GM13977 (cell line): ENCODE measurements at places on chromosomes 13 and 19.

GRCh38 chr19:10544242-10544752, 593 bp downstream of the ATG4D start:
- peak; percentile 62 for DNase-seq

DNA sequence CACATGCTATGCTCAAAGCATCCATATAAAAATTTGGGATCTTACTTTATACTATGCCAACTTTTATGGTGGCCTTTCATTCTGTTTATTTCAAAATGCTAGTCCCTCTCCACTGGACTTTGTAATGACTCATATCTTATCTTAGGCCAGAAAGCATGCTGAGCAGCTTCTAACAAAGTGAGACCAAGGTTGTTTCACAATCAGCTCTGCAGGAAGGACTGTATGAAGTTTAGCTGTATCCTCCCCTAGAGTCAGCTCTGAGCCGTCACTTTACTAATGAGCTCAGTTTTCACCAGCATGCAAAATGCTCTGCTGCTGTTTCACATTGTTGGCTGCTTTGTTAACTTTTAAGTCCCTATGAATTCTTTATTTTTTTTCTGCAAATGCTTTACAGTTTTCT, 1608.8 kb downstream of the OLFM4 start:
- no peak for DNase-seq

- DNase-seq, result no peak
These were observed 9.4 kb upstream of the SPC24 start for GRCh38 chr19:11164879-11165406.

GRCh38 chr13:29423050-29423449, 172.4 kb downstream of the SLC7A1 start:
- no peak for DNase-seq

- no peak for DNase-seq
These were observed 8.4 kb upstream of the PTPRS start for GRCh38 chr19:5349041-5349440.

GRCh38 chr13:39016087-39016486, 21.8 kb downstream of the PROSER1 start:
- DNase-seq, result peak; percentile 29

GRCh38 chr13:110590577-110590976, 24.8 kb upstream of the NAXD start:
- no peak for DNase-seq

DNA sequence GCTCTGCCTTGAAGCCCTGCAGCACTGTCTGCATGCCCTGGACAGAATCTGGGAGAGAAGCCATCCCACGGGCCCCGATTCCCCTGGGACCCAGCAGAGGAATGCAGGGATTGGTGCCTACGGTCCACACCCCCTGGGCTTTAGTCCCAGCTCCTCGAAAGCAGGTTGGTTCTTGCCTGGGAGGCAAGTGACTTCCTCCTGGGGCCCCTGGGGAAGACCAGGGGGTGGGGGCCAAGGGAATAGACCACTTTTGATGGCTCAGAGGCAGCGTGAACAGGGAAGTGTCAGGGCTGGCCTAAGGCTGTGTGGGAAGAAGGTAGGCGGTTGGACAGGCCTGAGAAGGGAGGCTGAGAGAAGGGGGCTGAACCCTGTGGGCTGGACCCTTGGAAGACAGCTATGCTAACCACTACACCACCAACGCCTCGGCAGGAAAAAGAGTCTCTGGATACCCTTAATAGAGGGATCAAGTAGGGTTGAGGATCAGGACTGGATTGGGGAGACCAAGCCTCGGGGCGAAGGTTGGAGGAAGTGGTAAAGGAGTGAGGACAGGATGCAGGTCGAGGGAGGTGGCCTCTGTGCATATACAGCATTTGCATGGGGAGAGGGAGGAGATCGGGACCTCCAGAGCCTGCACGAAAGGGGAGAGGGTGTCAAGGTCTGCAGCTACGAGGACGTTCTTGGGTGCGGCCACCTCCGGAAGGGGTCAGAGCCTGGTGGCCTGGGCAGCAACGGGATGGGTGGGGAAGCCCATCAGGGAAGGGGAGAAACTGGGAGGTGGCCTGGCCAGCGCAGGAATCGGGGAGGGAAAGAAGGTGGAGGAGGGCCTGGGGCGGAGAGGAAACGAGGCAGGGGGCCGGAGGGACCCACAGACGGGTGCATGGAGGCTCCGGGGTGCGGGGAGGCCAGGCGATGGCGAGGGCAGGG, 709 bp downstream of the DPP9 start:
- DNase-seq, result peak; percentile 58

DNA sequence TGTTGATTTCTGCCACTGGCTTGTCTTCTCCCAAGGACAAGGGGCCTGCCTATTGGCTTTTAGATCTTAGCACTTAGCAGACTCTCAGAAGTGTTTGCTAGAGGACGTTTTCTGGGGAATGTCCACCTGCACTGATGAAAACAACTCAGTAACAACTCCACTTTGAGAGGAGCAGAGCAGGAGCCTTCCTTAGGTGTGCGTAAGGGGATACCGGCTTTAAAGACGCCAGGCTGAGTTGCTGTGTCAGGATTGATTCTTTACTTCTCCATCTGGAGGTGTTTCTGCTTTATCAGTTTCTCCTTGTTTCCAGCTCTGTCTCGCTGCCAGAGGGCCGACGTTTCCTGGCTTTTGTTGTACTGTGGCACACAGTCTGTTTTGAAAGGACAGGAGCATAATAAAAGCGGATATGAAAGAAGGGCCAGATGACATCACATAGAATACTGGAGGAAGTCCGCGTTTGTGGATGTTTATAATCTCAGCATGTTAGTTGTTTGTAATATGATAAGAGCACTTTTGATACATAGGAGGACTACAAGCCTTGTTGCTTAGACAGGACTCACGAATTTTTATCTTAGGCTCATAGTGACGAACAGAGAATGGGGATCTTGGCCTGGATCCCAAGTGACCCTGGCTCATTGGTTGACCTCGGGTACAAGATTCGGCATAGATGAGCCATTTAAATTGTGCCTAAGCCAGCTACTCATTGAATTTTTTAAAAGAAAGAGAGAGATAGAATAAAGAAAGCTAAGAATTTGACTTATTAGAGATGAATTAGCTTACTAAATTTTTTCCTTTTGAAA, 34.6 kb downstream of the COL4A2 start:
- no peak for DNase-seq

GRCh38 chr13:57857945-57858344, 226.4 kb downstream of the PCDH17 start:
- DNase-seq, result no peak

- DNase-seq, result no peak
These were observed 278.8 kb downstream of the SLITRK6 start for GRCh38 chr13:85520445-85520844.

DNA sequence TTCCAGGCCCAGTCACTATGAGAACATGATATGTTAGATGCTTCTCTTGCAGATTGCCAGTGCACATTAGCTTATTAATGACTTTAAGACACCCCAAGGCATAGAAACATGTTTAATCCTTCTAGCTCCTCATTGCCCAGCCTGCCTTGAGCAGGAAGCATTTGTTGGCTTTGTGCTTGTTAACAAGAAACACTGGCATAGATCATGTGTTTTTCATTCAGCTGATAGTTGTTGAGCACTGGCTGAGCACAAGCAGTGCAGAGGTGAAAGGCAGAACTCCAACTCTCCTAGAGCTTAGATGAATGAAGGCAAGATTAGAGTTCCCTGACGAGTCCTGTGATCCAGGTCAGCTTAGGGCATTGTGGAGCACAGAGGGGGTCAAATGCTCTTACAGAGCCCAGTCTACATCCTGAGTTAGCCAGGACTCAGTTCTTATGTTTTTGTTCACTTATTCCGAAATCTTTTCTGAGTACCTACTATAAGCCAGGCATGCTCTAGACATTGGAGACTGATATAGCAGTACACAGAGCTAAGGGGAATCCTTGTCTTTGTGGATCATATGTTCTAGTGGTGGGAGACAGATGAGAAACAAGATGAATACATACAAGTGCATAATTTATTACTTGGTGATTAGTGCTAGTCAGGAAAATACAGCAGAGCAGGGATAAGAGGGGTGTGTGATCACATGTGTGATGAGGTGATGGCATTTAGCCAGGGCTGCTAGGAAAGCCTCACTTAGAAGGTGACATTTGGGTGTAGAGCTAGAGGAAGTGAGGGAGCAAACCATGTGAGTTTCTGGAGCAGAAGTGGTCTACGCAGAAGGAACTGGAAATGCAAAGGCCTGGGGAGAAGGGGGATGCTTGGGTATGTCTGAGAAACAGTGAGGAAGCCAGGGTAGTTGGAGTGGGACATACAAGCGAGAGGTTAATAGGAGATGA, 101.2 kb downstream of the WASF3 start:
- DNase-seq, result no peak

DNA sequence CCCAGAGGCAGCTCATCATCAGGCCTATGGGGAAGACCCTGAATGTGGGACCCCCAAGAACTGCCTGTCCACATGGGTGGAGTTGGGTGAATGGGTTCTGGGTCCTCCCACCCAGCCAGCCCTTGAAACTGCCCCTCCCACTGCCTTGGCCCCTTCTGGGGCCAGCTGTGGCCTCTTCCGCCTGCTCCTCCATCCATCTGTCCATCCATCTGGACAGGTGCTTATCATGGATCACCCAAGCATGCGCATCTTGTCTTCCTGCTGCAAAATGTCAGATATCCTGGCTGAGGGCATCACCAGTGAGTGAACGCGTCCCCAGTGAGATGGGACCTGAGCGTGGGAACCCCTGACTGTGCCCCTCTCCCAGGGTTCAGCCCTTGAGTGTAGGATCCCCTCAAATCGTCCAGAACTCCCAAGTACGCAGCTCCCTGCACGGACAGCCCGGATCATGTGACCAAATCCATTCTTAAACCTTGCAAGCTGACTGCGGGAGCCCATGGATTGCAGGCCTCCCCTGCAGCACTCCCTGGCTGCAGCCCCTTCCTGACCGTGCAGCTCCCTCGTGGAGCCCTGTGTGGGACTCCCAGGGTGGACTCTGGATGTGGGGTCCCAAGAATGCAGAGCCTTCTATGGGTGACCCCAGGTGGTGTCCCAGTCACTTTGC, 2.0 kb downstream of the STXBP2 start:
- no peak for DNase-seq

DNA sequence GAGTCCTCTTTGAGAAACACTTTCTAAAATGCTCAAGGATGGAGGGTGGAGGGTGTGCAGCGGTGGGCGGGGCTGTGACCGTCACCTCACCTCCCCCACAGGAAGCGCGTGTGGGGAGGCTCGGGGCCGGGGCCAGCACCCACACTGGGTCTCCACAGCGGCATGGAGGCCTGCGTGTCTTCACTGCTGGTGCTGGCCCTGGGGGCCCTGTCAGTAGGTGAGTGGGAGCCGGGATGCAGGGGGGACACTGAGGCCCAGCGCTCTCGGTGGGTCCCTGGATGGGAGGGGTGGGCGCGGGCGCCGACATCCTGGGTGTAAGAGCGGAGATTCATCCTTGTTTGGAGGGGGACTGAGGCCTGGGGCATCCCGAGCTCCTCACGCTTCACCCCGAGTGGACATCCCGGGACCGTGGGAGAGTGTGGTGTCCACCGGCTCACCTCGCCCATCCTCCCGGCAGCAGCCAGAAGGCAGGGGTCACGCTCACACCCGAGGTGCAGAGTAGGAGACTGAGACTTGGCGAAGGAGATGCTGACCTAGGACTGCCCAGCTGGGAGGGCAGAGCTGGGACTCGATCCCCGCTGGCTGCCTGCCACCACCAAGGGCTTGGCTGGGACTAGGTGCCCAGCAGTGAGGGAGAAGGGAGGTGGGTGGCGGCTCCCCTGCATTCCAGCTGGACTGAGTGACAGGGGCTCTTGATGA, at the start of gene GZMM:
Gene GZMM, plus strand, starts transcription at position 144 of the 699 bp plus-strand sequence. Its CDS starts 19 bp downstream, at position 163.
- no peak for DNase-seq

DNA sequence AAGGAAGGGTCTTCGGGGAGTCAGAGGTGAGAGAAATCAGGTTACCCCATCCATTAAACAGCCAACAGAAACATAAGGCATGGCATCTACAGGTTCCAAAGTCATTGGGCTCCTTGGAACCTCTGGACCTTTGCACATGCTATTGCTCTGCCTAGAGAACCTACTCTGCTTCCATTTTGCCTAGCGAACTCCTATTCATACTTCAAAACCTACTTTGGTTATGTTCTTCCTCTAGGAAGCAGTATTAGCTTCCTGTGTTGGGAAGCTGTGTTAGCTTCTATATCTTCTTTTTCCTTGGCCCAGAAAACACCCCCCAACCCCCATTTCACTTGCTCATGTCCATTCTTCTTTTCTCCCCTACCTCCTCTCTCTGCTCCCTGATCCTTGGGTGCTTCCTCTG, 39.6 kb downstream of the F2RL3 start:
- no peak for DNase-seq

DNA sequence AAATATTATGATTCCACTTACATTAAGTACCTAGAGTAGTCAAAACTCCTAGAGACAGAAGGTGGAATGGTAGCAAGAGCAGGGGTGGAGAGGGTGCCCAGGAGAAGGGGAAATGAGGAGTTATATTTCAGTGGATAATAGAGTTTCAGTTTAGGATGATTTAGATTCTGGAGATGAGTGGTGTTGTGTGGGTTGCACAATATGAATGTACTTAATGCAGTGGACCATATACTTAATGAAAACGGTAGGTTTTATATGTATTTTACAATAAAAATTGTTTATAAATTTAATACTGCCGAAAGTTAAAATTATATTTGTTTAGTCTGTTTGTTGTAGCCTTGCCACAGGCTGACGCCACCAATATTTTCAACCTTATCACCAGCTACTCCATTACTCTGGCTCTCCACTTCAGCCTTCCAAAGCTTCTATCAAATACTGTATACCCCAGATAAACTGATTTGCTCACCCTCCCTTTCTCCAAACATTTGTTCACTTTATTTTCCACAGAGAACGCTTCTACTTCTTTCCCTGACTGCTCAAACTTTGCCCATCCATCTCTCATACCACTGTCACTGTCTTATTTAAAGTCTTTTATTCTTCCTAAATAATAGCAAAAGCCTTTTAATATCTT, 1.4 kb upstream of the RBM26 start:
- no peak for DNase-seq

DNA sequence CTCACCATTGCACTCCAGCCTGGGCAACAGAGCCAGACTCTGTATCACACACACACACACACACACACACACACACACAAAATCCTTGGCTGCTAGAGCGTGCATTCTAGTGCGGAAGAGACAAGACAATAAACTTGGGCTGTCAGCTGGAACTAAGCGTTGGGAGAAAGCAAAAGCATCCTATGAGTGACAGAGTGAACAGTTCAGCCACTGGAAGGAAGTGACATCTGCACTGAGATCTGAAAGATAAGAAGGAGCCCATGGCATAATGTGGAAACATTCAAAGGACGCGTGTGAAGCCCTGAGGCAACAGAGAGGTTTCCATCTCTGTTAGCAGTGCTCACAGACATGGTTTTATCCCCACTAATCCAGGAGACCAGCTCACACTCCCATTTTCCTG, 3.5 kb upstream of the SLC1A5 start:
- DNase-seq, result peak; percentile 54

GRCh38 chr13:98083936-98084335, 59.0 kb upstream of the FARP1 start:
- no peak for DNase-seq

GRCh38 chr13:61413572-61414535, 1.8 kb downstream of the PCDH20 start:
- DNase-seq, result no peak

- DNase-seq, result no peak
These were observed 163.4 kb downstream of the PCDH20 start for GRCh38 chr13:61252213-61252612.

- DNase-seq, result peak; percentile 85
These were observed 19.2 kb downstream of the RCN3 start for GRCh38 chr19:49546825-49547565.

GRCh38 chr19:3959766-3960131, 11.2 kb downstream of the DAPK3 start:
- no peak for DNase-seq

GRCh38 chr13:108807841-108808240, 178.4 kb downstream of the MYO16 start:
- DNase-seq, result no peak

GRCh38 chr13:28339419-28339818, 155.5 kb downstream of the FLT1 start:
- no peak for DNase-seq

- DNase-seq, result no peak
These were observed 9.9 kb downstream of the PLPP2 start for GRCh38 chr19:281156-281853.
